ENCODE measurements at places on chromosomes 2 and 18.

GRCh38 chr2:58543442-58543841, 302.3 kb upstream of the FANCL start:
- no peaks in the 10 kb centered on the region for H3K36me3 ChIP-seq
- H3K4me1 ChIP-seq, result peaks cover 24% of the 10 kb centered on the region
- H3K27ac ChIP-seq, result no peak overlapping the region

- peaks cover 6% of the 10 kb centered on the region for H3K4me1 ChIP-seq
- H3K27me3 ChIP-seq, result peaks cover 56% of the 10 kb centered on the region
- DNase-seq, result peak; percentile 17
- no peak overlapping the region for H3K4me3 ChIP-seq
- H3K36me3 ChIP-seq, result no peaks in the 10 kb centered on the region
These were observed 6.6 kb downstream of the PROC start for GRCh38 chr2:127424598-127425520.

DNA sequence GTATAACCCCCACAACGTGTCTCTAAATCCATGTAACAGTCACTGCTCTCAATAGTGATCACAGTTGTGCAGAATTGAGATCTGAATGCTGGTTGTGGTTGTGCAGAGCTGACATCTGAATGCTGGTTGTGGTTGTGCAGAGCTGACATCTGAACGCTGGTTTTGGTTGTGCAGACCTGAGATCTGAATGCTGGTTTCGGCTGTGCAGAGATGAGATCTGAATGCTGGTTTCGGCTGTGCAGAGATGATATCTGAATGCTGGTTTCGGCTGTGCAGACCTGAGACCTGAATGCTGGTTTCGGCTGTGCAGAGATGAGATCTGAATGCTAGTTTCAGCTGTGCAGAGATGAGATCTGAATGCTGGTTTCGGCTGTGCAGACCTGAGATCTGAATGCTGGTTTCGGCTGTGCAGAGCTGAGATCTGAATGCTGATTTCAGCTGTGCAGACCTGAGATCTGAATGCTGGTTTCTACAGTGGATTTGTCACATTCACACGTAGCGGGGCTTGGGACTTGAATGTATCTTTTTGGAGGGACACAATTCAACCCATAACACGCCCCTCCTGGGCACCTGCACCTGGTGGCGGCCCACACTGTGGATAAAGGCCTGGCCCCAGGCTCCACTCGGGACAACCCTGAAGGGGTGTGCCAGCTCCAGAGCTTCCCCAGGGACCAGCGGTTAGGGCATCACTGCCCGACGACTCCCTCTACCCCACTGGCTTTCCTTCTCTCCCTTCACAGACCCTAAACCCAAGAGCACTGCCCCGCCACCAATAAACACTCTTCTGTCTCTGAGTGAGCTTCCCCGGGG, 51.1 kb upstream of the SLC66A3 start:
- H3K27ac ChIP-seq, result no peak overlapping the region
- H3K4me1 ChIP-seq, result no peaks in the 10 kb centered on the region
- no peaks in the 10 kb centered on the region for H3K36me3 ChIP-seq
- DNase-seq, result no peak
- peaks cover 10% of the 10 kb centered on the region for H3K27me3 ChIP-seq

- peak overlapping the region; percentile 90 for H3K27ac ChIP-seq
- H3K27me3 ChIP-seq, result peaks cover 2% of the 10 kb centered on the region
- no peak for DNase-seq
- H3K4me3 ChIP-seq, result peak overlapping the region; percentile 89
- H3K4me1 ChIP-seq, result peaks cover 68% of the 10 kb centered on the region
These were observed 3.3 kb downstream of the PTGR3 start for GRCh38 chr18:75205514-75206132.

DNA sequence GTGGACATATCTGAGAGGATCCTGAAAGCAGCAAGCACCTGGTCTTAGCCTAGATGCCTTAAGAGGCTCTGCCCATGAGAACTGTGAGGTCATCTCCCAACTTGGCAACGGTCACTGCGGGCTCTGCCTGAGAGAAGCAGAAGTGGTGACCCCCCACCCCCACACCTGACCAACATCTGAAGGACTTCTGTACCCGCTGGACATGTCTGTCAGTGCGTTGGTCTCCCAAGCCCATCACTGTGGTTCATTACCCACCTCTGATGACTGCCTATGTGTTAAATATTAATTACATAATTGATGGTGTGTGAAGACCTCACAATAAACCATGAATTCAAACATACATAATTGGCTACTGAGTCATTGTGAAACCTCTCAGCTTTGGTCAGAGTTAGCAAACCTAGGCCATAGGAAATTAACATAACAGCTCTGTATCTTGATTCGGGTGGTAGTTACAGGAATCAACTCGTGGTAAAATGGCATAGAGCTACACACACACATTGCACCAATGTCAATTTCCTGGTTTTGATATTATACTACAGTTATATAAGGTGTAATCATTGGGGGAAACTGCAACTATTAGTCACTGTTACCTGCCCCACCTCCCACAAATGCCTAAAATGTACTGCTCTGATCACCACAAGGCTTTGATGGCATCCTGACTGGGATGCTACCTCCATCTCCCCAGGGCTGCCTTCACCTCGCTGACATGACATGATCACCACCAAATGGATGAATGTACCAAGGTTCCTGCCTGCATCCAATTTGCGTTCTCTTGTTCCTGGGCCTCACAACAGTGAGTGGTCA, 4.3 kb upstream of the GALNT1 start:
- H3K27me3 ChIP-seq, result peaks cover 2% of the 10 kb centered on the region
- peaks cover under 1% of the 10 kb centered on the region for H3K4me1 ChIP-seq
- no peaks in the 10 kb centered on the region for H3K36me3 ChIP-seq
- no peak overlapping the region for H3K4me3 ChIP-seq
- no peak overlapping the region for H3K27ac ChIP-seq
- no peak for DNase-seq

GRCh38 chr18:78986018-78986481, 6.4 kb downstream of the SALL3 start:
- H3K36me3 ChIP-seq, result no peaks in the 10 kb centered on the region
- H3K27me3 ChIP-seq, result peaks cover 85% of the 10 kb centered on the region
- no peak for DNase-seq
- no peak overlapping the region for H3K27ac ChIP-seq
- H3K4me3 ChIP-seq, result no peak overlapping the region
- H3K4me1 ChIP-seq, result peaks cover 11% of the 10 kb centered on the region

Data from mesothelial cell of epicardium (in vitro differentiated cells).